Activated naive CD8-positive, alpha-beta T cell treated with anti-CD3 and anti-CD28 coated beads for 36 hours (primary cell): ENCODE measurements at places on chromosomes 5 and 9.
A peak's percentile ranks its signal among the peaks of the same experiment; 100 is the strongest.

DNA sequence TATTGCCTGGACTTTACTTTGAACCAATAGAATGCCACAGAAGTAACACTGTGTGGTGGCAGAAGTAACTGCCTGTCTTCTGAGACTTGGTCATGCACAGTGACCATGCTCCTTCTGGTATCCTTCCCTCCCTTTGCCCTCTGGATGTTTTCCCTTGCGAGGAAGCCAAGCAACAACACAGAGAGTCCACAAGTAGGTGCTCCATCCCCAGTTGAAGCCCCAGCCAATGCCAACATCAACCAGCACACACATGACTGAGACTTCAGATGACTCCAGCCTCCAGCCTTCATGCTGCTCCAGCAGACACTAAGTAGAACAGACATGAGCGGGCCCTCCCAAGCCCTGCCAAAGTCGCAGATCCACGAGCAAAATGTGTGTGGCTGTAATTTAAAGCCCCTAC is 129.6 kb downstream of the EPB41L4A start:
- DNase-seq, result no peak

DNA sequence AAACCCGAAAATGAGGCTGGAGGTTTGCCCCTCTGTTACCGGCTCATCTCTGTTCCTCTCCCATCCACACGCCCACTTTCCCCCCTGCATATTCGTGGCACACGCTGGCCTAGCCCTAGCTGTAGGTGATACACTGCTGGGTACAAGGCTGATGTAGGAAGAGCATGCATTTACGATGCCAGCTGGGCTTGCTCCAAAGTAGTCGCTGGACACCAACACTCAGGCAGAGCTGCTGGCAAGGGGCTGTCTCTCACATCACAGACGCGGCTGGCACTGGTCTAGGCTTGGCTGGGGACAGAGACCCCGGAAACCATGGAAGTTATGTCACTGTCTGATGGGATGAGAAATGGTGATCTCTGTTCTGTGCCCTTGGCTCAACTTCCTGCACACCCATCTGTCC is 9.8 kb upstream of the PHYKPL start:
- DNase-seq, result no peak

GRCh38 chr9:2344436-2344835 is 277.2 kb upstream of the VLDLR start:
- DNase-seq, result no peak

- DNase-seq, result peak; percentile 74
Observed at GRCh38 chr9:127905788-127906191, 6.4 kb upstream of the ST6GALNAC6 start.

DNA sequence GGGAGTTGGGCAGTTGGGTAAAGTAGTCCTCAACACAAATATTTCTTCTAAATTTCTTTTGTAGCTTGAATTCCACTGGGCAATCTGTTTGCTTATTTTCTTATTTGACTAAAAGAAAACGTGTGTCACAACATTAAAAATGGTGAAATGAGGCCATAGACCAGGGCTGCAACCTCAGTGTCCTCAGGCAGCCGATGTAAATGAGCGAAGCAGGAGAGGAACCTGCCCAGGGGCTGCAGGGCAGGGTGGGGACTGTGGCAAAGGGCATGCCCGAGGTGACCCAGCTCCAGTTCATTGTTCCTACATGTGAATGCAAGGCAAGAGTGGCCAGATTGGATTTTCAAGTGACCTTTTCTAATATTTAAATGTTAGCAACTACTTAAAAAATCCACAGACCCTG is 74.7 kb downstream of the TENT4A start:
- DNase-seq, result no peak

DNA sequence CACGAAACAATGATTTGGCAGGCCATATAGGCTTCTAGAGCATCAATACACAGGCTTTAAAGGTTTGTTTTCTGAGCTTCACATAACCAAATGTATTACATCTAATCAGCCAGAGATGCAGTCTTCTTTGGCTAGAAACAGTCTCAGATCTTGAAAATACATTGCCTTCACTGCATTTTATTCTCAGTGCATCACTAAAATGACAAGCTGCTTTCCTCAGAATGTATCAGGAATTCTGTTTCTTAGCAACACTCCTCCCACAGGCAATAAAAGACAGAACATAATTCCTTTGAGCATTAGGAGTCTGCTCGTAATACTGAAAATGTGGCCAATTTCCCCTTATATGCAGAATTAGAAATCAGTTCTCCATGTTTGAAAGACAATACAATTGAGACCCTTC is 36.9 kb downstream of the FEM1C start:
- DNase-seq, result no peak

- no peak for DNase-seq
Observed at GRCh38 chr9:16728137-16728508, 142.3 kb downstream of the BNC2 start.

GRCh38 chr9:115969096-115969495 is 184.5 kb upstream of the PAPPA start:
- no peak for DNase-seq

GRCh38 chr5:93589829-93590215 is 6.8 kb downstream of the NR2F1 start:
- DNase-seq, result no peak

GRCh38 chr5:157213527-157214243 is 33.0 kb downstream of the ITK start:
- no peak for DNase-seq

DNA sequence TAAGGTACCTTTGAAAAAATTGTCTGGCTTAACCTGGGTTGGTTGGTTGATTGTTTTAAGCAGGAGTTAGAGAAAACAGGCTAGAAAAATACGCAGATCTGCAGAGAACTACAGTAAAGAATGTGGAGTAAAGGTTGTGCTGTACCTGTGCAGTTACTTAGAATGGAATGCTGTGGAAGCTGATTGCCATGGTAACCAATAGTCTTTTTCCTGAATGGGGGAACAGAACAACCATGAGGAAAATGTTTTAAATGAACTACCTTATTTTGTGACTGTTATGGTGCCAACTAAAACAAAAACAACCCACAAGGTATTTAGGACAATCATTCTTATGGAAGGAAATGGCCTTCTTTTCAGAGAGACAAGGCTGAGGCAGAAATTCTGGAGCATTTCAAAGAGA is 4.8 kb upstream of the HOMER1 start:
- DNase-seq, result no peak

DNA sequence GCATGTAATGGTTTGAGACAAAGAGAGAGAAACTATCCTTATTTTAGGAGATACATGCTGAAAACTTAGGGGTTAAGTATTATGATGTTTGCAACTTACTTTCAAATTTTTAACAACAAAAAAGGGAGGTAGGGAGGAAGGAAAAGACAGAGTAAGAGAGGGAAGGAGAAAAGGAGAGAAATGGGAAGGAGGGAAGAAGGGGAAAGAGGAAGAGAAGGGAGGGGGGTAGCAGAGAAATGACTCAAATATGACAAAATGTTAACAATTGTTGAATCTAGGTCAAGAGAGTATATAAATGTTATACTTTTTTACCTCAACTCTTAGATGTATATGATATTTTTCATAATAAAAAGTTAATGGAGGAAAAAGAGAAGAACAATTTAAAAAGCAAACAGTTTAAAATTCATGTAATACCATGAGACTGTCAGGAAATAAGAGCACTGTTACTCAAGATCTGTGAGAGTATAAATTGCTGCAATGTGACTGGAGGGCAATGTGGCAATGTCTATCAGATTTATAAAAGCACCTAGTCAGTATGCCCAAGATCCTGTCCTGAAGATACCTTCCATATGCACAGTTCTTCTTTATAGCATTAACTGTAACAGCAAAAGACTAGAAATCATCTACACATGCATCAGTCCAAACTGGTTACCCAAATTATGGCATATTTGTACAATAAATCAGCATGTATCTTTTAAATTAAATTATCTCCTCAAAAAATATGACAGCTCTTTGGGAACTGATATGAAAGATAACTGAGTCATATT is 16.3 kb downstream of the FBXW11 start:
- no peak for DNase-seq

DNA sequence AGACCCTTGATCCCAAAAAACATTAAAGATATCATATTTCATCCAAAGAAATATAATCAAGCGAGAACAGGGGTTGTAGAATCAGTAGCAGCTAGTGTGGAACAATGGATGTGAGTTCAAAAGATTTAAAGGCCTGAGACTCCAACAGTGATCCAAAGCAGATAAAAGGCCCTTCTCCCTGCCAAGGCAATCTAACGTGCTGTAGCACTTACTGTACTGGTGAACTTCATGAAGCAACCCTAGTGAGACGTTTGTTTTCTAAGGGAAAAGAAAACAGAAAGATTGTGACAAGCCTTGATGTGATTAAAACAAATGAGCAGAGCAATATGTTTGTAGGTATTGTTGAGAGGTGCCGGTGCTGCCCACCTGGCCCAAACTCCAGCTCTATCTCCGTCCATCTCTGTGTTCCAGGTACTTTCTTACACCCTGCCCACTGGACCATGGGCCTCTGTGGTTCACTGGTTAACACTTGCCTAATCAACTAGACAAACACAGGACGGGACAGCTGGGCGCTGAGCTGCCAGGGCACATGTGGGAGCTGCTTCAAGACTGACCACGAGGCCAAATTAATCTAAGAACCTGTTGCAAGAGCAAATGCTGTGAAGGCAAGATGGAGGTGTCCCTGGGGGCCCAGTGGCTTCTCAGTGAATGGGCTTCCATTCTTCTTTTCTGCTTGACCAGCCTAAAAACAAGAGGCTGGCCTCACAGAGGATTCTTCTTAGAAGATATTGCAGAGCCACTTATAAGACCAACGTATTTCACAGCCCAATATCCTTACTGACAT is 265.5 kb downstream of the CWC27 start:
- DNase-seq, result no peak

GRCh38 chr5:133368916-133369783 is 243.2 kb downstream of the FSTL4 start:
- DNase-seq, result no peak

- no peak for DNase-seq
Observed at GRCh38 chr5:33764786-33765185, 127.0 kb downstream of the ADAMTS12 start.

DNA sequence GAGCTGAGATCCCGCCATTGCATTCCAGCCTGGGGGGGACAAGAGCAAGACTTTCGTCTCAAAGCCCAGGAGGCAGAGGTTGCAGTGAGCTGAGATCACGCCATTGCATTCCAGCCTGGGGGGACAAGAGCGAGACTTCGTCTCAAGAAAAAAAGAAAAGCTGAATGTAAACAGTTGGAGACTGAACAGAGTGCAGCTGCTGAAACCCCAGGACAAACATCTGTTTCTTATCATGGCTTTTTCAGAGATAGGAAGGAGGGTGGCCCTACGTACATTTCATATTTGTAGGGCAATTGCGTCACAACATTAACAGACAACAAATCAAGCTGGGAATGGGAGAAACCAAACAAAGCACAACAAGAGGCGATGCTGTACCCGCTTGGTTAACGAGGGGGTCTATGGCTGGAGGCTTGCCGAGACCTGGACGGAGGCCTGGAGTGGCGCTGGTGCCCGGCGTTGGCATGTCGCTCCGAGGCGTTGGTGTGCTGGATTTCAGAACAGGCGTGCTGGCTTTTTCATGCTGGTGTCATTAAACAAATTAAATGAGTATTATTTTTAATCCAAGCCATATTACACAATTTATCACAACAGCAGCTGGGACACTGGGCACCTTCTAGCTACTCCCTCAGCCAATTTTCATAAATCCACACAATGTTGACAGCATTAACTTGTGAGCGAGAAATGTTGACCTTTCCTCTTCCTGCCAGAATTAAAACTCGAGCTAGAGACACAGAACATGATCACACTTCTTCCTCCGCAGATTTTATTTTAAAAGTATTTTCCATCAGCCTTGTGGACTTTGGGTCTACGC is 76.1 kb downstream of the TLE1 start:
- no peak for DNase-seq

DNA sequence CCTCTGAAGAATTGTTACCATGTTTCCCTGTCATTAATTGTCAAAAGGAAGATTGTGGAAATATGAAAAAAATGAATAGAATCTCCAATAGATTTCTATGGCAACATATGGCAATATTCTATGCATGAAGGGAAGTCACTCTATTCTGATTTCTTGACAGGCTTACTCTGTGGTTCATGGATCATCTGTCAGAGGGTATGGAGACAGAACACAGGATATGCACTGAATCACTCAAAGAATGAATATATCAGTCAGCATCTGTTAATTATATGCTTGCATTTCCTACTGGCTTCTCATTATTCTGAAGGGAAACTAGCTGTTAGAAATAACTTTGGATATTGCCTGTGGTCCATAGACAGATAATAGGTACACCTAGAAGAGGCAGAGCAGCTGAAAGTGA is 918.9 kb downstream of the DTWD2 start:
- DNase-seq, result no peak

- no peak for DNase-seq
Observed at GRCh38 chr9:87243602-87244001, 254.1 kb upstream of the DAPK1 start.

GRCh38 chr9:17082343-17083064 is 52.3 kb upstream of the CNTLN start:
- DNase-seq, result no peak

DNA sequence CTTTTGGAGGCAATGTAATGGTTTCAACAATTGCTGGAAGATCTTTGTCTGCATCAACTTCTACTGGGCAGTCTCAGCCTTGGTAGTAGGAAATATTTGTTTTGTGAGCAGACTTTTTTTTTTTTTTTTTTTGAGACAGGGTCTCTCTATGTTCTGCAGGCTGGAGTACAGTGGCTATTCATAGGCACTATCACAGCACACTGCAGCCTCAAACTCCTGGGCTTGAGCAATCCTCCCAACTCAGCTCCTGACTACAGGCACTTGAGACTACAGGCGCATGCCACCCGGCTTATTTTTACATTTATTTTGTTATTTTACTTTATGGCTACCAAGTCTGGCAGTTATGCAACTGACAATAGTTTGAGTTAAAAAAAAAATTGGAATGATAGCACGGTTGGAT is 187.3 kb downstream of the SNX18 start:
- no peak for DNase-seq

GRCh38 chr5:157214415-157214814 is 33.8 kb downstream of the ITK start:
- no peak for DNase-seq

DNA sequence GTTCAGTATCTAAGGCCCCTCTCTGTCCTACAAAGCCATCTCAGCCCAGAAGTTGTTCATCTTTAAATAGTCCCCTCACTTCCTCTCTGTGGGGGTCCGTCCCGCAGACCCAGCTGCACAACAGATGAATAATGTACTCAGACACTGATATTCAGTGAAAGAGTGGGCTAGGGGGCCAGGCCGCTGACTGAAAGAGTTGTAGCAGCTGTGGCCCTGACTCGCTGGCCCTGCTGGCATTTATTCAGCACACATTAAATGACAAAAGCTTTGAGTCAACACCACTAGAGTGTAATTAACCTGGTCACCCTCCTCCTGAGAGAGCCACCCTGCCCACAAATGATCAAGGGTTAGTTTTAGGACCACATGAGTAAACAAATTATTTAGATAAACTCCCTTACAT is 76.3 kb downstream of the MED10 start:
- no peak for DNase-seq
